ENCODE measurements at places on chromosomes 7 and 10.

GRCh38 chr10:17506856-17507471, 52.6 kb upstream of the ST8SIA6 start:
- DNase-seq, result no peak

GRCh38 chr10:31083765-31084184, 52.1 kb upstream of the ZNF438 start:
- no peak for DNase-seq

DNA sequence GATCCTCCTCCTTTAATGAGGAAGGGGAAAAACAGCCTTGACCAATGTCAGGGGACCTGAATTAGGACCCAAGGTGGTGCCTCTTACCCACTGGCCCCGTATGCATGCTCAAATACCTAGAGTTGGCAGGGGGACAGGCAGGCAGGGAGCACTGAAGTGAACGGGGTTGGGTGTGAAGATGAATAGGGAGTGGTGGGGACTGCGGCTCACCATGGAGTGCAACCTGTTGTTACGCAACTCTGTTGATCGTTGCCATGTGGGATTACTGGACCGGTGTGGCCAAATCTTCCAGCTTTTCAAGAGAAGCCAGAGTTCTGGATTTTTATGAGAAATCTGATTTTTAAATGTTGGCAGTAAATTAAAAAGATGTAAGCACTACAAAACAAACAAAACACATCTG, 48.1 kb downstream of the TLL2 start:
- no peak for DNase-seq

DNA sequence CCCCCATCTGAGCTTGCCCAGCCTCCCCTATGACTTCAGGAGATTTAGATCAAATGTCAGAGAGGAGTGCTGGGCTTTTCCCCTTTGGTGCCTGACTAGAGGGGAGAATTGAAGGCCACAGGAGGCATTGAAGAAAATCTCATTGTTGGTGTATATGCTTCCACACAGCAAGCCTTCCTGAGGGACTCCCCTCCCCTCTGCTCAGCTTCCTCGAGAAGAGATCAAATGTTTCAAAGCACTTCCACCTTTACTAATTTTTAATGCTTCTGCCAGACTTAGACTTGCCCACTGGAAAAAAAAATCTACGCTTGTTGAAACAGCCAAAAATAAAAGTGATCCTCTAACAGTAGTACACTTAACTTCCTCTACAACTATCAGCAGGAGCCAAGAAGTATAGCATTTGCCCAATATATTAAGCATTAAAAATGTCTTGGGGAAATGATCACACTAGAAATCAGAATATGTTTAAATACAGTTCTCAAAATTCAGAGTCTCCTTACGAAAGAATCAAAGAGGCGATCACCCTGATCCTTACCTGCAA, 79.3 kb downstream of the FZD1 start:
- no peak for DNase-seq

DNA sequence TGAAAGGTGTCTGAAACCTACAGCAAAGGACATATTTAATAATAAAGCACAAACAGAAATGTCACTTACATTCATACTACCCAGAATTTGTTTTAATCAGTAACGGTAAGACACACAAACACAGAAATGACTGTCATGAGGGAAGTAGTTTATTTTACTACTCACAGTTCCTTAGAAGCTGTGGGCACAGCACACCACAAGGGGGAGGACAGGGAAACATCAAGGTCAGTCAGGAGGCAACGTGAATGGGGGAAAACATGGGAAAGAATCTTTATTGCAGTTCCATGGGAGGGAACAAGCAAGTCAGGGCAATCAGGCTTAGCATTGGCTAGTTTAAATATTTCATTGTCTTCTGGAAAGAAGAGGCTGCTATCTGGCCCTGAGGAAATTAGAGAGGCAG, 123.8 kb upstream of the PDSS1 start:
- no peak for DNase-seq

GRCh38 chr10:51063659-51064535, 10.4 kb upstream of the PRKG1 start:
- DNase-seq, result no peak

DNA sequence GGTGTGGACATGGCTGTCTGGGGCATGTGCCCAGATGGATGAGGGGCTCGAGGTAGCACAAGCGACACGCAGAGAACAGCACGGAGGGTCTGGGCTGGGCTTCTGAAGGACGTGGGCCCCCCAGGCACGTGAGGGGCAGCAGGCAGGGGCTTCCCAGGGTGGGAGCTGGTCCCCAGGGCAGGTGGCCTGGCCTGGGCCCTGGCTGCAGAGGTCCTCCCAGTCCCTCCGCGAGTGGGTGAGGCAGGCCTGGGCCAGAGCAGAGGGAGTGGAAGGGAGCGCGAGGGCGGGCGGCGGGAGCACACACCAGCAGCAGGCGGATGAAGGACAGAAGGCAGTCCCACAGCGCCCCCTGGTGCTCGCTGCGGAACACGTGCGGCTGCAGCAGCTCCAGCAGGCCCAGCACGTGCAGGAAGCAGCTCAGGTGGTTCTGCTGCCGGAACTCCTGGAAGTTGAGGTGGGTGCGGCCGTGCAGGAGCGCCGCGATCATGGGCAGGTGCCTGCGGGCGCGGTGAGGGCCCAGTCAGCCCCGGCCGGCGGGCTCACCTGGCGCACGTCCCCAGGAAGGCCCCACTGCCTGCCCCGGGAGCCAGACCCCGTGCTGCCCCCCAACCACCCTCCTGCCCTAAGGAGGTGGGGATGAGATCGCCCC, 14.7 kb upstream of the MICALL2 start:
- peak; percentile 86 for DNase-seq

GRCh38 chr10:70899096-70899495, 10.7 kb upstream of the PCBD1 start:
- DNase-seq, result no peak

DNA sequence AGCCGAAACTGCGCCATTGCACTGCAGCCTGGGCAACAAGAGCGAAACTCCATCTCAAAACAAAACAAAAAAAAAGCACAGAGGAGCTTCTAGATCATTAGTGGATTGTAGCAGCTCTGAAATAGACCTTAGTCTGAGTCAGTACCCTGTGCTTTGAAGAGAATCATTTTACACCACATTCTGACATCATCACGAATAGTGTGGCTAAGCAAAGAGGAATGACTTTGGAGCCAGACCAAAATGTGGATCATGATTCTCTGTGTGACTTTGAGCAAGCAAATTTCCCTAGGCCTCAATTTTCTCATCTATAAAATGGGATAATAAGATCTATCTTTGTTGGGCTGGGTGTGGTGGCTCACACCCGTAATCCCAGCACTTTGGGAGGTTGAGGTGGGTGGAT, 618.9 kb downstream of the CALN1 start:
- DNase-seq, result no peak

DNA sequence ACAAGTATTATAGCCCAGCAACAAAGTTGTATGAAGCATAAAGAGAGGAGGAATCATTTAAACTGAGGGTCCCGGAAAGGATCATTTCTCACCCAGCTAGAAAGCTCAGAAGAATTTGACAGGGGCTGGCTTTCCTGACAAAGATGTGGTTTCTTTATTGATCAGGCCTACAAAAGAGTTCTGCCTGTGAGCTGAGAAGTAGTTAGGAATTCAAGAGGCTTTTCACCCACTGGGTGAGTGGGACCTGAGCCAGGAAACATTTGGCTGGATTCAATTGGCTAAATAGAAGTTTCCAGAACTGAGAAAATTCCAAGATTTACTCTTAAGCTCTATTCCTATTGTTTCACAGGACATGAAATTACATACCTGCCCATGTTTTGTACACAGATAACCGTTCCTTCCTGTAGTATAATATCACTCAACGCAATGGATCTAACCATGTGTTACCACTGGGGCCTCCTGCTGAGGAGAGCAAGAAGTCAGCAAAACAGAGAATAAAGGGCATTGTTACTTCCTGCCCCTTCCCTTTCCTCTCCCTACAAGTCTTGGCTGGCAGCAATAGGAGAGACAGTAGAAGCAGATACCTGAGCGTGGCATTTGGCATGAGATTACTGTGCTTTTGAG, 53.9 kb upstream of the PAPSS2 start:
- no peak for DNase-seq

- no peak for DNase-seq
Observed at GRCh38 chr7:158778471-158778870, 50.8 kb downstream of the ESYT2 start.

- peak; percentile 63 for DNase-seq
Observed at GRCh38 chr10:76902949-76903348, 734.7 kb downstream of the KCNMA1 start.

GRCh38 chr10:58740620-58741369, 228.1 kb downstream of the BICC1 start:
- DNase-seq, result no peak

DNA sequence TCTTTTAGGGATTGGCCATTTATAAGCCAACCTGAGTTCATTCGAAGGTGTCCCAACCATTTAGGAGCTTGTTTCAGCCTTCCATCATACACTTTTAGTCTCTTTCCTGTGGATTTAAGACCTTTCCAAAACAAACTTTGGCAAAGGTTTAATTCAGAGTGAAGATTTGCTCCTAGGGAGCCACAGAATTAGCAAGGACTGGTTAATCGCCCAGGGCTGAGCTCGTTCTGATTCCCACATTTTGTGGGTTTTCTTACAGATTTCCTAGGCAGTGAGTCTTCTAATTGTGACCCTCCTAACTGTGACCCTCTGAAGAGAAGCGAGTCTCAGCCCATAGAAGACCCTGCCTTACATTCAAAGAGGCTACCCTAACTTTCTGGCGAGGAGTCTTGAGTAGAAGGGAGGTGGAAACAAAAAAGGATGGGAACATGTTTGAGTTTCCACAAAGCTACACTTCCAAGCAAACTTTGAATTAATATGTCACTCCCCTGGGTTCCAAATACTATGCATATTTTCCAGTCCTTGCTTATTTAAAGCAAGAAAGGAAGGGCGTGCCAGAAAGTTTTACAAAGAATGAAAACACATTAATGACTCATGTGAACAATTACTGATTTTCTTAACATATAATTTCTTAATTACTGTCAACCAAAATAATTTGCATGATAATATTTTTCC, 118.3 kb downstream of the ARID5B start:
- DNase-seq, result no peak

- DNase-seq, result no peak
Observed at GRCh38 chr7:12269100-12269895, 58.2 kb downstream of the TMEM106B start.

GRCh38 chr7:114152314-114152938, 233.6 kb upstream of the PPP1R3A start:
- DNase-seq, result no peak

GRCh38 chr7:55075464-55076021, 56.7 kb downstream of the EGFR start:
- DNase-seq, result no peak

DNA sequence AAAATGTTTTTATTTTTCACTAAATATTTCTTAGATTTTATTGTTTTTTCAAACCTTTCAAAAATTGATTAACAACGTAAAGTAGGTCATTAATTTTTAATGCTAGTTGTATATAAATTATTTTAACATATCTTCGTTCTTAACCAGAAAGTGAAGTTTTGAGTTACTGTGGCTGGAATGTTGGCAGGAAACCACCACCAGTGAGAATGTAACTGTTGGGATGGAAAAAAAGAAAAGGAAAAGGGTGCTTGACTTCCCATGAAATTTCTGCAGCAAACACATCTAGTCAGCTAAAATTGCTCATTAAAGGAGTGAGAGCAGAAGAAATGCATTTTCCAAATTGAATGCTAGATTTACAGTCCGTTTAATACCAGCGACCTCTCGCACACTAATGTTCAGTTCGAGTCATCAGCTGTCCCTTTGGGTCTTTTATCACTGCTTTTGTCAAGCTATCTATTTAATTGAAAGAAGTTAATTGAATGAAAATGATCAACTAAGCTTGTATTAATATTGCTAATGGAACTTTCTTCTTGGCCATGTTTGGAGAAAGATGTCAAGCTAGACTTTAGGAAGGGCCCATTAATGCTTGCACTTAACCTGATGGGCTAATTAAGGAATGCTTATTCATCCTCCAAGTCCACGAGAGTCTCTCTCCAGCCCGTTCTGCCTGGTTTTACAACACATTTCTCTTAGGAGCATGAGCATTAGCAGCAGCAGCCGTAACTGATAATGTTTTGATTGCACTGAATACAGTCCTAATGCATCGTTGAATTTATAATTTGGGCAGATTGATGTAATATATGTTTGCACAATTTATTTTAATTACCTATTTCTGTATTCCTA, 70.1 kb downstream of the UBE3C start:
- DNase-seq, result no peak

GRCh38 chr7:43618073-43618472, 35.2 kb downstream of the STK17A start:
- DNase-seq, result no peak

DNA sequence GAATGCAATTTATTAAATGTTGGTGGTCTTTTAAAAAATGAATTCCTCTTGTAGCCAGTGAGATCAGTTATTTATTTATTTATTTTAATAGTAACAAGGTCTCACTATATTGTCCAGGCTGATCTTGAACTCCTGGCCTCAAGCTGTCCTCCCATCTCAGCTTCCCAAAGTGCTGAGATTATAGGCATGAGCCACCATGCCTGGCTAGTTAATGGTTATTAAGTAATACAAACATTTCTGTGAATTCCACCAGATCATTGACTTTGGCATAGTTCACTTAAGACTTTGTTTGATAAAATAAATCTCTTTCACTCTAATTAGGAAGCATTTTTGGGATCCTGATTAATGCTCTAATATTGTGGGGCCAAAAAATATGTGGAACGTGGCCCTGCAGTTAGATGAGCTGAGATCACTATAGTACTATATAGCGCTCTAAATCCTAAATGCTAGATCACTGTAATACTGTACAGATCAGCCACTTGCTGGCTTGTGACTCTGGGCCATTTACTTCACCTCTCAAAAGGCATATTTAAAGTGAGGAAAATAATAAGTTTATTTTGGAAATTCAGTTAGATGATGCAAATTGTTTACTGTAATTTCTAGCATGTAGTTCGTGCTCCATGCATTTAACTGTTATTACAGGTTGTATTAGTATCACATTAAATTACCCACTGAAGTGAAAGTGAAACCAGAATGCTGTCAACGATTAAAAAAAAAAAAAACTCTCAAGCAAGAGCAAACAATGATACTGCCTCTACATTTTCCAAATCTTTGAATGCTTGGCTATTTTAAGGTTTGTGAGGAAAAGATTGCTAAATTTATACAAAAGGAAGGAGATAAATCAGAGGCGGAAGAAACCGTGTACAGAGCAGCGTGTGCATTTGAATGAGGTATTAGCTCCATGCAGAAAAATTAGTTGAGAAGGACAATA, 15.9 kb upstream of the FAS start:
- no peak for DNase-seq

GRCh38 chr10:95431900-95432342, 129.2 kb downstream of the SORBS1 start:
- no peak for DNase-seq

DNA sequence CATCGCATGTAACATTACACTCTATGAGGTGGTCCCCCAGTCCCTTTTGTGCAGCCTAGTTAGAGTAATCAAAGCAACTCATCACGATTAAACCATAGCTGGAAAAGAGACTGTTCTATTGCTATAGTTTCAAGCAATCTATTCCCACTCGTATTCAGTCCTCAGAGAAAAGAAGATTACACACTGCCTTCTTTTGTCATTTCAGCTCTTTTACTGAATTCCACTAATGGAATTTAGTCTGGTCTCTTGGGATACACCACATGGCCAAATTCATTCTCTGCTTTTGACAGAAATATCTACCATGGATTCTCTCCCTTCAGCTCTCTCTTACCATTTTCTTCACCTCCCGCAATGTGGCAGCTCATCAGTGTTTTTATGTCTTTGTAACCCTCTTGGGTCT, 108.9 kb upstream of the HDAC9 start:
- no peak for DNase-seq

- DNase-seq, result no peak
Observed at GRCh38 chr10:120735773-120736371, 115.3 kb upstream of the WDR11 start.

GRCh38 chr7:107721286-107721685, 22.7 kb upstream of the CBLL1 start:
- DNase-seq, result no peak
